ENCODE measurements at places on chromosomes 13 and 19.

GRCh38 chr19:13974073-13974472 lies 21.8 kb downstream of the DCAF15 start:
- peak; percentile 84 for DNase-seq

DNA sequence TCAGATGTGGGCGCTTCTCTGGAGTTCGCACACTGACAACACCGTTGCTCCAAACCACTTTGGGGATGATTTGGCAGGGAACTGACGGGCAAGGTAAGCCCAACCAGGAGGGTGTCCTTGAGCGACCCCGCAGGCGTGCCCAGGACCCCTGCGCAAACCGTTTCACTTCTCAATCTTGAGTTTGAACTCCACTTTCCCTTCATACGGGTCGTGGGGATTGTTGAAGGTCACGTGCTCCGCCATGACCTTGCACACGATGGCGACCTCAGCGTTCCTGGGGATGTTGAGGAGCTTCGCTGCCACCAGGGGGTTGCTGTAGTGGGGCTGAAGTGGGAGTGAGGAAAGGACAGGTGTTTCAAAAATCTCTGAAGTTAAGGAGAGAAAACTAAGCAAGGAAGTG lies 8.8 kb downstream of the ATP4B start:
- peak; percentile 17 for DNase-seq

GRCh38 chr19:5314907-5315298 lies 25.7 kb downstream of the PTPRS start:
- no peak for DNase-seq

- no peak for DNase-seq
These were observed 1201.3 kb downstream of the EFNB2 start for GRCh38 chr13:105334211-105334610.

DNA sequence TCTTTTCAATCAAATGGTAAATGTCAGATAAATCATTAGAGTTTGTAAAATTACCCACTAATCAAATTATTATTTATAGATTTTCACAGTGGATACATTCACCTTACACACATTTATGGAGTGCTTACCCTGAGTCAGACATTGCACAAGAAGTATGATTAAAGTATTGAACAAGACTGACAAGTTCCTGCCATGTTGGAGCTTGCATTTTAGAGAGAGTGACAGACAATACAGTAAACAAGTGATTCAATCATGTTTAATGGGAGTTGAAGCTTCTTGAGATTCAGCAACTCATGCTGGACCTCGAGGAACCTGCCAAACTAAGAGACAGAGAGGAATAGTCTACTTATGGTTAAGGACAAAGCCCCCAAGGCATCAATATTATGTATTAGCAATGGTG lies 487.8 kb downstream of the PCDH17 start:
- no peak for DNase-seq

- no peak for DNase-seq
These were observed 22.7 kb downstream of the HPN start for GRCh38 chr19:35063940-35064818.

- peak; percentile 18 for DNase-seq
These were observed 17.9 kb upstream of the OR10H5 start for GRCh38 chr19:15769586-15769985.
